ENCODE measurements at places on chromosomes 7 and 10.

- DNase-seq, result no peak
Observed at GRCh38 chr7:156050636-156051569, 238.6 kb upstream of the SHH start.

GRCh38 chr10:73039635-73040034 lies 57.0 kb downstream of the P4HA1 start:
- DNase-seq, result no peak

DNA sequence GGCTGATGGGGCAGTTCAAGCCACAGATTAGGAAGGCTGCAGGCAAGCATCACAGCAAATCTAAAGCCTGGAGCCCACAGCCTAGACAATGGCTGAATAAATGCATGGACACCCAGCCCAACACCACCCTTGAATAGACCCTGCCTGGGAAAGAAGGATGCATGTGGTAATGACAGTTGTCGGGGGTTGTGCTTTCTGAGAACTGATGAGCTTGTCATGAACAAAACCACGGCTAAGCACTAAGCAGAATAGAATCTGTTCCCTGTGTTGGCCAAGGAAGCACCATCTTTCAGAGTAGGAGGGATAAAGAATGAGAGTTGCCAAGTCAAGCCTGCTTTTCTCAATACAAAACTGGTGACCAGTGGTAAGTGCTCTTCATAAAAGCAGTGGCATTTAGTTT lies 66.1 kb upstream of the JCAD start:
- DNase-seq, result no peak

DNA sequence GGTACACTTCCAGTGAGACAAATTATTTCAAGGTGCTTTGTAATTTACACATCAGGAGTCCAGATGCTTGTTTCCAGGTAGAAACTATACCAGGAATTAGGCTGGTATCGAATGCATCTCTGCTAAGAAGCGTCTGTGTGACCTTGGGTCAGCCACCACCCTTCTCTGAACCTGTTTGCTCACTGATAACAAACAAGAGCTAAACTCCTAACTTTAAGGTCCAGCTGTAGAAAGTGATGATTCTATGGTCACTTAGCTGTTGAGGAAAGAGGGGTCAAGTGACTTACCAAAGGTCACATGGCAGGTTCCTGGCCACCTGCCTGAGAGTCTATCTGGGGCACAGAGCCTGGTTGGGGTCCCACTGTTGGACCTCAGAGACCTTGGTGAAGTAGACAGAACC lies 95.4 kb downstream of the HIF1AN start:
- DNase-seq, result no peak

DNA sequence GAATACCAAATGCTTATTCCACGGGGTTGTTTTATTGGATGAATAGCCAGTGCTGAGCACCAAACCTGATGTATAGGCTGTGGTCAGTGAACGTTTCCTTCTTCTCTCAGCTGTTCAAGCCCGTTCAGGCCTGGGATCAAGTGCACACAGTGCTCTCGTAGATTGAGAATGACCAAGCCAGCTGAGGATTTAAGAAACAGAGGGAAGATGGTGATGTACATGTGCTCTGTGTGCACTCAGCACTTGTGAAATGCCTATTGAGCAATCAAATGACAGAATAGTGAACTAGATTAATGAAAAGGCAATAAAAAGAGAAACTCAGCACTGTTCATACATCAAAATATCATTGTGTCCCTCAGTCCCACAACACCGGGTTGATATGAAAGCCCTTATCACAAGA lies 302.5 kb downstream of the BMPER start:
- no peak for DNase-seq

DNA sequence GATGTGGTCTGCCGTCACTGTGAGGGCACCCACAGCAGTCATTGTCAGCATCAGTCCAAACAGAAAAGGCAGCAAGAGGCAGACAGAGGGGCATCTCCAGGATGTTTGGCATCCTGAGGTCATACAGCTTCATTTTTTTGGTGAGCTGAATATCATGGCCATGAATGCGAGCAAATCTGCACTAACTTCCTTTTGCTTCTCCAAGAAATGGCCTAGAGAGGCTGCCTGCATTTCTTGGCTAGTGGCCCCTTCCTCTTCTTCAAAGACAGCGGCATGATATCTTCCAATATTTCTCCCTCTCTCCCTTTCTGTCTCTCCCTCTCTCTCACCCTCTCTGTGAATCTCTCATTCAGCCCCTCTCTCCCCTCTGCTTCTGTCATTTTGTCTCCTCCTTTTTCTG lies 24.8 kb downstream of the FKBP6 start:
- no peak for DNase-seq

GRCh38 chr10:52004342-52004949 lies 305.1 kb upstream of the CSTF2T start:
- DNase-seq, result peak; percentile 63

- peak; percentile 95 for DNase-seq
Observed at GRCh38 chr7:121872831-121873288, at the start of gene PTPRZ1. Gene PTPRZ1 (plus strand): TSS chr7:121873161. CDS start chr7:121873500, 339 bp downstream.

DNA sequence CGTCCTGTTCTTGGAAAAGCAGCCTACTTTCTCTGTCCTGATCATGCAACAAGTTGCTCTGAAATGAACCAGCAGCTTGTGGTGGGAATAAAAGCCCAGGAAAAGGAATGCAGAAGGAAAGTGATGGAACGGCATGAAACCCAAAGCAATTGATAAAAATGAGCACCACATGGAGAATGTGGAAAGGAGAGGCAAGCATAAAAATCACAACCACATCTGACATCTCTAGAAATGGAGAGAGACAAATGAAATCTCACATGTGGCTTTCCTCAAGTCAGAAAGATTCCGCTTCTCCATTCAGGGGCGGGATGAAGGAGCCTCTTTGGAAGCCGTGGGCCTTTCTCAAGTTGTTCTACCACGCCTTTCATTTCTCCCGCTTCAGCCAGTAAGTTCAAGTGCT lies 631.7 kb upstream of the GALNT17 start:
- no peak for DNase-seq

DNA sequence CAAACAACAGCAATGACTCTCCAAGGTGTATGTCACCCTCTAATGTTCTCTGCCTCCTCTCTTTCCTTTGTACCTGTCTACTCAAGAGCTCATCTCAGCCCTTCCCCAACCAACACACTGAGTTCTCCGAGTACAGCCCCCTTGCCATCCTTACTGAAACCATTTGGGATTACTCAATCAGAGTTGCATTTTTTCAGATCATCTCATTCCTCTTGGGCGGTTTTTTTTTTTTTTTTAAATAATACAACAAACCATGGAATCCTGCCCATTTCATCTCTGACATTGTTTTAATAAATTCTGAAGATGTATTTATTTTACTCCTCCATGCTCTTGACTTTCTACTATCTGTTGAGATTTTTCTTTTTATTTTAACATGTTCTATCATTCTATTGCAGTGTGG lies 4.2 kb upstream of the CREB3L2 start:
- no peak for DNase-seq

DNA sequence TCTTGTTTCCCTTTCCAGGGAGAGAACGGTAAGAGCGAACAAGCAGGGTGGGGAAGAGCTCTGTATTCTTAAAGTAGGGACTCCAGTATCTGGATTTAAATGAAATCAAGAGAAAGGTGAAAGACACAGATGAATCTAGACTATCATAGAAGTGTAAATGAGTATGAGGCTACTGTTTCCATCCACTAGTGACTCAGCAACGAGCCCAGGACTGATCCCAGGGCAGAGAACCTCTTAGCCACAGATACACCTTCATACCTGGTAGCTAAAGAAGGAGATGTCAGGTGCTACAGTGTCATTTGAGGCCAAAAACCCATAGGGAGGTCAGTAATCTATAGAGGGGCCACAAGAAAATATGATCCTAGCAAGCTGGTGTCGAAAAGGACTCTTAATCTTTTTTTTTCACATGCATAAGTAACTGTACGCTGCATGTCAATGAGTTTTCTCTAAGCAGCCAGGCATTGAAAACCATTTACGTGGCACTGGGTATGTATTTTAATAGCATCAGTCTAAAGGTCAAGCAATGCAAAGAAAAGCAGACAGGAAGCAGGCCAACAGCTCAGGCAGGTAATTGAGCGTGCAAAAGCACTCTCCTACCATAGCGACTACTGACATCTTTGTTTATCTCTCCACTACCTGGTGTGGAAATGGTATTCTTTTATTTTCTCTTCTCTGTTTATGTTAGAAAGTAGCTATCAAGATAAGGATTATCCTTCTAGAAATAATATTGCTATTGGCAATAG lies 91.5 kb upstream of the EGR2 start:
- no peak for DNase-seq

DNA sequence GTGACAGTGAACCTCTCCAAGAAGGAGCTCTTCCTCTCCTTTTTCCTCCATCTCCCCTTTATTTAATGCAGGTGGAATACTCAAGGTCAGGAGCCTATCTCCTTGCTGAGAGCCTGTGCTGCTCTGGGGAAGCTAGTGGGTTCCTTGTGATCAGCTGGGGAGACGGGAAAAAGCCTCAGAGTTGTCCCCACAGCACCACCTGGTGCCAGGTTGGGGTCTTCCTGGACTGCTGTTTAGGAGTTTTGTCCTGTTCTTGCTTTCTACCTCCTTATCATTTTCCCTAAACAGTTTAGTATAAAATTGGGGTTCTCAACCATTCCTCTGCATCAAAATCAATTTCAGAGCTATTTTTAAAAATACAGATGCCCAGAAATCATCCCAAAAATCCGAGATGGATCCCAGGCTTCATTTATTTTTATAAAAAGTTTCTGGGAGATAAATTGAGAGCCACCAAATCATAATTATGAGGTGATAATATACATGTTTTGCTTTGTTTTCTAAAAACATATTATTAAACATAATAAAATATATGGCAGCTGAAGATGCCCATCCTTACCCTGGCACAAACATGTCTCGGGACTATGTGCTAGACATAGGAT lies 44.3 kb downstream of the MACC1 start:
- DNase-seq, result peak; percentile 81

DNA sequence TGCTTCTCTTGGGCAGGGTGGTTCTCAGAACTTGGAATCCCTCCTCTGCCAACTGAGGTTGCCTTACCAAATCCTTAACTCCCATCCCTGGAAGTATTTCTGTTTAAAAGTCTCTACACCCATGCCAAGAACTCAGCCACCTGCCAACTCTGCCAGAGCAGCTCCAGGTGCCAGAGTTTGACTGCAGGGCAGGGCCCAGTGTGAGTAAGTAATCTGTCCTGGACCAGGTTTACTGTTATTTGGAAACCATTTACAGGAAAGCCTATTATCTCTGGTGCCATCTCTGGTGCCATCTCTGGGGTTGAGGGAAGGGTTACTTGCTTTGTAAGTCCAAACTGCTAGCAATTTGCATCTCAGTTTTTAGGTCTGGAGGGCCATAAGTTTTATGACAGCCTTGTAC lies 2.5 kb downstream of the TSPAN15 start:
- DNase-seq, result no peak

DNA sequence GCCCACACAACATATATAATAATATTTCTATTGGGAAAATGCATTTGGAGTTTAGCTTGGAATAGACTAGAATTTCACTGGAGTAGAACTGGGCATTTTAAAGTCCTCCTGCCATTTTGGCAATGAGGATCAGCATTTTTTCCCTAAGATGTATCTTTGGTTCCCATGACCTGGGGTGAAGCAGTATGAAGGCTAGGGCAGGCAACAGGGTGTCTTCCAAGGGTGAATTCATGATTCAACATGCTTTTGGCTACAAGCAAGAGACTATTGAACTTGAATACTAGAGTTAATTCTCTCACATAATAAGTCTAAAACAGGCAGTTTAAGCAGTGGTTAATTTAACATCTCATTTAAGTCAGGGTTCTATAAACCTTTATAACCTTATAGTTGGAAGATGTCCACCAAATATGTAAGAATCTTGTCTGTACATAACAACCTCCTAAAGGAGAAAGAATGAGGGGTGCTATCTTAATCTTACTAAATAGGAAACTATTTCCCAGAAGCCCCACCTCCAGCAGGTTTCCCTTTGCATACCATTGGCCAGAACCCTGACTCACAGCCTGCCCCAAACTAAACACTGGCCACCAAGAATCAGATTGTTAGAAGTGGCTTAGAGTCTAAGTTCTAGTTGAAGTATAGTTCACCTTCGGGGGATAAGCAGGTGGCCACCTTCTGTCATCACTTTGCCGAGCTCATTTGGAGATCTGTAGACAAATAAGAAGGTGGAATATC lies 96.0 kb upstream of the PRPS1L1 start:
- no peak for DNase-seq

DNA sequence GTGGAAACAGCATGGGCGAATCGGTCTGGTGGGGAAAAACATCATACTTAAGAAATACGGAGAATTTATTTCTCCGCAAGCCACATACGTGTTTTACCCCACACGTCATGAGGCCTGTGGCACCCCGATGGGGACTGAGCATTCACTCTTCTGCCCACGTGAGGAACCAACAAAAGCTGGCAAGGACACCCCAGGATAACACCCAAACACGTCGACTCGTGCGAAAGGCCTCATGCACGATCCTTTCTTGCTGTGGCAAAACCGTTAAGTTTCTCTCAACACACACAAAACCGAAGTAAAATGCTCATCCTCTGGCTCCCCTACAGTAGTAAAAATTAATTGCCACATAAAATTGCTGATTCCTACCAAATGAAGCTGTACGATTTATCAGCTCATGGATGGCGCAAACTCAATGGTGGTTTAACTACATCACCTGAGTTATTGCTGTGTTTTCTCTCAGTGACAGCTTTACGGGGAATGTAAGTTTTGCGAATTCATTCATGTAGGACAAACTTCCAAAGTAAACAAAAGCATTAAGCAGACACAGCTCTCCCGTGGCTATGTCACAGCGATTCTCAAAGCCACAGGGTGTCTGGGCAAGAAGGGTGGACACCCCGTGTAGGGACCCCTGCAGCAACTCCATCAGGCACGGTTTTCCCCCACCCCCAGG lies 97.0 kb downstream of the CTBP2 start:
- DNase-seq, result no peak

GRCh38 chr10:62715383-62715782 lies 89.1 kb upstream of the ADO start:
- DNase-seq, result no peak

- no peak for DNase-seq
Observed at GRCh38 chr7:116779216-116779615, 83.2 kb upstream of the CAPZA2 start.

GRCh38 chr10:127071126-127071525 lies 125.3 kb downstream of the INSYN2A start:
- DNase-seq, result no peak

GRCh38 chr10:113788604-113789083 lies 37.2 kb downstream of the PLEKHS1 start:
- no peak for DNase-seq

DNA sequence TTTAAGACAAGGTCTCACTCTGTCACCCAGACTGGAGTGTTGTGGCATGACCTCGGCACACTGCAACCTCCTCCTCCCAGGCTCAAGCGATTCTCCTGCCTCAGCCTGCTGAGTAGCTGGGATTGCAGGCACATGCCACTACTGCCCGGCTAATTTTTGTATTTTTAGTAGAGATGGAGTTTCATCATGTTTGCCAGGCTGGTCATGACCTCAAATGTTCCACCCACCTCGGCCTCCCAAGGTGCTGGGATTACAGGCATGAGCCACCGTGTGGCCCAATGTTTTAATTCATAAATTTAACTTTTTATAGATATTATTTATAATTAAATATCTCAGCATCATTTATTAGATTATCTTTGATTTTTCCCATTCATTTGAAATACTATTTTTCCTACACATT lies 658.0 kb upstream of the NRG3 start:
- no peak for DNase-seq

Data from neural progenitor cell (in vitro differentiated cells).